ENCODE measurements at places on chromosomes 7 and 10. TPM values are rescaled to one million over a fixed set of nuclear protein-coding genes. Genes with fewer than 3 reads are reported as not detected.

The SLC29A4 gene
- total RNA-seq: 3.2 TPM

The RBP4 gene
- total RNA-seq: not detected

The AGAP6 gene
- total RNA-seq: 10.5 TPM

The TDRD1 gene
- 0.09 TPM for total RNA-seq

The HOGA1 gene
- total RNA-seq: not detected

DNA sequence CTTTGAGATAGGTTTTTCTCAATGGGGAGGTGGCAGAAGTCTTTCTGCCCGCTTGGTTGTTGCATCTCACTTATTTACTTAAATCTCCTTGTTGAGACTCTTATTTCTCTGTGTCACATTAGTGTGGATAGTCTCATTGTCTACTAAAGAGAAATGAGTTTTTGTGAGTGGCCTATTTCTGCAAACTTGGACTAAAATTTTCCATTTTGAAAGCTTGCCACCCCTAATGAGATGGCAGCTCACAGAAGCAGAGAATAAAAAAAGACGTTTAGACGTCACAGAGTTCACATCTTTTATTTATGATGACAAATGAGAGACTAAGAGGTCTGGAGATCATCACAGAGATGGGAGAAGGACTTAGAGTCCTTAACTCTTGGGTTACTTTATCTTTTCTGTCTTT, 262.7 kb upstream of the PHYHIPL start:
- ATAC-seq: no peak

GRCh38 chr10:110885932-110886674, 14.4 kb downstream of the PDCD4 start:
- no peak for ATAC-seq

GRCh38 chr7:148796841-148797240, 87.2 kb downstream of the EZH2 start:
- no peak for ATAC-seq

DNA sequence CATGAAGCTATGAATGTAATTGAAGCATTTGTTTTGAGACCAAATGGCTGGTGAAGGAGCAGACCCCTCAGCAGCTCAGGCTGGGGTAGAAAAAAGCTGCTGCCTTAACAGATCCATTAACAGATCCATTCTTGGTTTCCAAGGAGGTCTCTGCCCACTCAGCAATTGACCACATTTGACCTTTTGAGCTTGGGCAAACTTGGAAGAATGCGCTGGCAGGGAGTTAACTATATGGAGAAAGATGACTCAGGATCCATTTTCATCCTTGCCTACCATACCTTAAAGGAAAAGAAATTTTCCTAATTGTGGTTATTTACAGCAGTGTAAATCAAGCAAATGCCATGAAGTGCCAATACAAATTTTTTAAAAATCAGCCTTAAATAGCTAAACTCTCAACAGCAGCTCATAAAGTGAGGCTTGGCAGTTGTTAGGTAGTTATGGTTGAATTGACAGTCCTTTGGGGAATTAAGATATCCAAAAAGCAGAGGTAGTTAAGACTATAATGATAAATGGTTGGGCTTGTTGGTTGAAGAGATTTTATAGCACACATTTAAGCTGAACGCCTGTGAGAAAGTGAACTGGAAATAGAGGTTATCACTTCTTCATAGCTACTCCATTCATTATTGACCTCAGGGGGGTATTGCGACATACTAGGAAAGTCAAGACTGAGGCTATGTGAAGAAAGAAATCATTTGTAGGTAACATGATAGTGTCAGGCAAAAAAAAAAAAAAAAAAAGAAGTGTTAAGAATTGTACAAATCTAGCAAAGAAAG, 83.9 kb downstream of the MKX start:
- ATAC-seq: no peak

GRCh38 chr10:69801434-69802315, at the start of gene COL13A1:
TSS of gene COL13A1 (plus strand) at chr10:69801906. CDS start at chr10:69802424, 518 bp downstream.
- ATAC-seq: no peak

- no peak for ATAC-seq
These were observed 103.7 kb upstream of the INSYN2A start for GRCh38 chr10:127299956-127300689.

GRCh38 chr7:133784486-133785001, 342.6 kb upstream of the LRGUK start:
- no peak for ATAC-seq

DNA sequence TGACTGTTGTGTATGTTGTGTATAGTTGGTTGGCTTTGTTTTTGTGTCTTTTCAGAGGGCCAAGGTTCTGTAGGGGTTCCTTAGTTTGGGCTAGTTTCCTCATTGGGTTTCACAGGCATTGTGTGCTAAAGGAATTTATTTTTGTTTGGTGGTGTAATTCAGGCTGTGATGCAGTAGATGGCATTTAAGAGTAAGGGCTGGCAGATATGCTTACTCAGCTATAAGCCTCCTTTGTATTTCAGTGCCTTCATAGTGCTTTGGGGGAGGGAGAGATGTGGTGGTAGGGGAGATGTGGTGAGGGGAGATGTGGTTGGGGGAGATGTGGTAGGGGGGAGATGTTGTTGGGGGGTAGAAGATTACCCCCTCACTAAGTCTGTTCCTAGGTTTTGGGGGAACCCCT, 91.7 kb downstream of the SLC25A40 start:
- ATAC-seq: no peak

DNA sequence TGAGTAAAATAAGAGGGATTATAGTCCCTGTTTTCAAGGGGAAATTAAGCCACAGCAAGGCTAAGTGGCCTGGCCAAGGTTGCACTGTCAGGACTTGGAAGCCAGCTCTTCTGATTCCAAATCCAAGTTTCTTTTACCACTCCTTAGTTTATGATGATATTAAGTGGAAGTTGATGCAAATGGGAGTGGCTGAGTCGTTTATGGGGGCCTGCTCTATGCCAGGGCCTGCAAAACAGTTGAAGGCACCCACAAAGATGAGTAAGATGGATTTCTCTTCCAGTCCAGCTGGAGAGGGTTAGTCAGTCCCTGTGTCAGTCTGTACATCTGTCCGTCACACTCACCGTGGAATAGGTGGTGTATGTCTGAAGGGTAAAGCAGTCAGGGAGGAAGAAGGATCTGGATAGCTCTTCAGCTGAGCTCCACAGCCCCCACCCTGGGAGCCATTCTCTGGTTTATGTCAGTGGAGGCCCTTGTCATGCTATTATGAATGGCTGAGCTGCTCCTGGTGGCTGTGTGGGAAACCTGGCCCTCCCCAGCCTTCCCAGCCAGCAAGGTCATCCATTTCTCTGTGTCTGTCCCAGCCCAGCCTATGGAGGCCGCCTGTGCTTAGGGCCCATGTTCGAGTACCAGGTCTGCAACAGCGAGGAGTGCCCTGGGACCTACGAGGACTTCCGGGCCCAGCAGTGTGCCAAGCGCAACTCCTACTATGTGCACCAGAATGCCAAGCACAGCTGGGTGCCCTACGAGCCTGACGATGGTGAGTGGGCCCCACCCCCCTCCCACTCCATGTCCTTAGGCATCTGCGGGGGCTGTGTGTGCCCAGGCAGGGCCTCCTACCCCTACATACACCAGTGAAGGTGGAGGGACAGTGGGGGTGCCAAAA, 44.5 kb downstream of the TBATA start:
- ATAC-seq: no peak

Measured in activated T-helper 17 cell treated with anti-CD3 and anti-CD28 coated beads, Interleukin-2, amount 50 U/mL, for 72 hours (primary cell).